Stimulated activated CD4-positive, alpha-beta T cell treated with anti-CD3 and anti-CD28 coated beads, Interleukin-1b, Interleukin-23, amount 100 ng/mL, for 4 hours (primary cell): ENCODE measurements at places on chromosomes 1 and 21.
A peak's percentile ranks its signal among the peaks of the same experiment; 100 is the strongest.

GRCh38 chr1:78540048-78540447 lies 49.3 kb downstream of the PTGFR start:
- DNase-seq: no peak

DNA sequence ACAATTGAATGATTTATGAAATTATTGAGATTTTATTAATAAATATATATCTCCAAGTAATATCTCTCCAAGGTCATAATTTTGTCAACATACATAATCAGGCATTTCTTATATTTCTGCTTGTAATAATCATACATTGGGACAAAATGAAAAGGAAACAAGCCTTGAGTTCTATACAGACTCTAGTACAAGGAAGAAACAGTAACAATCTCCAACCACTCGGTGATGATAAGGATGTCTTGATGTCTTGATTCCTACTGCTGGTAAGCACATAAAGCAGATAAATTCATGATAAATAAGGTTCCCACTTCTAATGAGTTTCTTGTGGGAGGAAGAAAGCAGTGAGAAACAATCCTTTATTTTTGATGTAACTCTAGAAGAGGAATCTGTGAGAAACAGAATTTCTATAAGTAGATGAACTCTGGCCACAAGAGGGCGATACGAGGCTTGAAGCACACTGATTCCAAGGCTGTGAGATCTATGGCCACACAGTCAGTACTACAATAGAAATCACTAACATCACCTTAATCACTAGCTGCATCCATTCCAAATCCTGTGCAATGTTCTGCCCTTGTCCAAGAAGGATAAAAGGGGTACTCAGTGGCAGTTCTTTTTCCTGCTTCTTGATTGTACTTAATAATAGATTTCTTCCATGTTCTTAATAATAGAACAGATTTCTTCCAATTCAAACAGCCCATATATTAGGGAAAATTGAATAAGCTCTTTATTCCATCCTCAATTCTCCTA lies 41.4 kb upstream of the LRRC8B start:
- DNase-seq: peak; percentile 76

DNA sequence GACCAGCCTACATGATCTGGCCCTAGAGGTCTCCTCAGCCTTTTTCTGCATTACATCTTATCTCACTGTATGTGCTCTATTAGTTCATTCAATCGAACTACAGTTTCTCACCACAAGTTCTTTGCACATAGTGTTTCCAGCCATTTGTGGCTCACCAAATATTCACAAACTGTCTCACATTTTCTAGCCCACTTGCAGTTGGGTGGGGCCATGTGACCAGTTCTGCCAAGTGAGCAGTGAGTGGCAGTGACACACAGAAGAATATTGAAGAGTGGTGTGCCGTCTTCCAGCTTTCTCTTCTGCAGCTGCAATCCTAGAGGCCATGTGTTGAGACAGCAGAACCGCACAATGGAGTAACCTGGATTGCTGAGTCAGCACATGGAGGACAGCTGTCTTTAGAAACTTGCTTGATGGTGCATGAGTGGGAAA lies 103.2 kb upstream of the ZNF644 start:
- DNase-seq: no peak

- no peak for DNase-seq
Observed at GRCh38 chr1:230706020-230706699, 7.8 kb downstream of the AGT start.

DNA sequence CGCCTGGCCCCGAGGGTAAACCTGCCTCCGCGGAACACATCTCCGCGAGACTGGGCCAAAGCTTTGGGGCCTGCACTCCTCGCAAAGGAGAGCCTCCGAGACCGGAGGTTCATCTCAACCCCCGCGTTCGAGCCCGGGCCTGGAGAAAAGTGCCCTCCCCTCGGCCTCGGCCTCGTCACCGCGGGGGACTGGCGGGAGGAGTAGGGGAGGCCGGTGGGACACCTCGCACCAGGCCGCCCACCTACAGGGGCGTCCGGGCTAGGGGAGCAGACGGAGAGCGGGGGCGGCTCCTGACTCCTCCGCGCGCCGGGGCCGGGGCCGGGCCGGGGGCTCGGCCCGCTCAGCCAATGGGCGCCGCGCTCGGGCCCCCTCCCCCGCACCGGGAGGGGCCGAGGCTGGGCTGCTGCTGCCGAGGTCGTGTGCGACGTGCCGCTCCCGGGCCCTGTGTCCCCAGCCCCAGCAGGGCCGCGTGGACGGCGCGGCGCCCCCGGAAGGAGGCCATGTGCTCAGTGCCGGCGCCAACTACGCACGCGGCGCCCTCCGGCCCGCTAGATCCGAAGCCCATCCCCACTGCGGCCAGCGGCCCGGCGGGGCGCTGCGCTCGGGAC lies 684 bp downstream of the SLC2A1 start:
- peak; percentile 66 for DNase-seq

DNA sequence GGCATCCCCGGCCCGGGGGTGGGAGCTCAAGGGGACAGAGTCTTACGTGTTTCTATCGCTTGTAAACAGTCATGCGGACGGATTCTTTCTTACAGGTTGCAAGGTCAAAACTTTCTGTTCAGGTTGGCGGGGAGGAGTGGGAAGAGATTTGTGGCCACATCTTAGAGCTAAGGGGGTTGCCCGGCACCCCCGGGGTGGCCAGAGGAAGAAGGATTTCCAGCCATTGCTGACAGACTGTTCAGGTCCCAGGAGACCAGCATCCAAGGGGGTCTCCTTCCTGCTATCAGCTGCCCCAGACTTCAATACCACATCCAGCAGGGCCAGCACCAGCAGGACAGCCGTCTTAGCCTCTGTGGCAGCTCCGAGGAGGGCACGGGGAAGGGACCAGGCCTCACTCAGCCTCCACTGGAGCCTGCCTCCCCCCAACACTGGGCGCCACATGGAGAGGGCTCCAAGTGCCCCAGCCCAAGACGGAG lies 52.0 kb downstream of the KIF21B start:
- no peak for DNase-seq

GRCh38 chr1:41764656-41765055 lies 154.1 kb downstream of the HIVEP3 start:
- DNase-seq: no peak

DNA sequence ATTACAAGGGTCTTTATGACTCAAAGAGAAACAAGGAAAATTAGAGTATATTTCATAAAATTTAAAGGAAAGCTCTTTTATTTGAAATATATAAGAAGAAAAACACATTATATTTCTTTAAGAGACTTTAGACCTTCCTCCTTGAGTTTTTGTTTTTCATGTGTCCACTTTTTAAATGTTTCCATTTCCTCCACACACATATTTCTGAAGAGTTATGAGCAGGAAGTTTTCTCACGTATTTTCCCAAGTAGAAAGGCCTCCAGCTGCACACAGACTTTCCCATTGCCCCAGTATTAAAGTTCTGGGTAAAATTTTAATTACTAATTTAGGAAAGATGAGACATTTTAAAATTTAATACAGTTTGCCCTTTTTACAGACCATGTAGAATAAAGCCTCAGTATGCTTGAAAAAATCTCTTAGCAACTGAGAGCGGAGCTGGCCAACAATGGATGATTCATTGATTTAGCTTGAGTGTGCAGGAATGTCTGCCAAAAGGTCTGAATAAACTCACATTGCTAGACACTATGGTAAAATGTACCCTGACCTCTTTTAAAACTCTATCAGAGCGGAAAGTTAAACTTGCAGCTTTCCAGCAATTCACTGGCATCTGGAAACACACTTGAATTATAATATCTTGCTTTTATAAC lies 57.9 kb downstream of the DDAH1 start:
- DNase-seq: no peak

DNA sequence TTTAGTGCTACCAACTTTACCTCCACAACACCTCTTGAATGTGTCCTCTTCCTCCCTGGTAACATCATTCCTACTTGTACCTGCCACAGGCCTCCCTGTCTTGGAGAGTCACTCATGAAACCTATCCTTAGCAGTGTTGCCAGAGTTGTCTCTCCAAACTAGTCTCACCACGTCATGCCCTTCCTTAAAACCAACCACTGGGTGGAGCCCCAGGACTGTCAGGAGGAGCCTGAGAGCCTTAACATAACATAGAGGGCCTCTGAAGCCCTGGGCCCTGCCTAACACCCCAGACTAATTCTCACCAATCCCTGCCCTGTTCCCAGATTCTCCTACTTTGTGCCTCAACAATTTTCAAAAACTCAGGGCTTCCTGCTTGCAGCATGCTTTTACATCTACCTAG lies 65.3 kb downstream of the ZNF697 start:
- no peak for DNase-seq

GRCh38 chr1:53459321-53460175 lies at the start of gene DMRTB1:
TSS of gene DMRTB1 (plus strand) at chr1:53459399. CDS start at chr1:53459454, 55 bp downstream.
- no peak for DNase-seq

GRCh38 chr1:200299571-200299970 lies 110.3 kb downstream of the ZNF281 start:
- no peak for DNase-seq

DNA sequence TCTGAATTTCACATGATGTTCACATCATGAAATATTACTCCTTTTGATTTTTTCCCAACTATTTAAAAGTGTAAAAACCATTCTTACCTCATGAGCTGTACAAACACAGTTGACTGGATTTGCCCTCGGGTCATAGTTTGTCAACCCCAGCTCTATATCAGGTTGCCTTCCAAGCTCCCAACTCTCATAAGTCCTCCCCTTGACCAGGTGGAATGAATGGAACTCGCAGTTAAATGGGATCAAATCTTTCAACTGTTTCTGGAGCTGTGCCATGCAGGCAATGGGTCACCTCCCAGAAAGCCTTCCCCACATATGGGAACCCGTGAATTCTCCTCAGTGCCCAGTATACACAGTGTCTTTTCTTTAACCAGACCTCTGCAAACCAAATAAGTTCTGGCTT lies 169.8 kb upstream of the FOXD3 start:
- no peak for DNase-seq

DNA sequence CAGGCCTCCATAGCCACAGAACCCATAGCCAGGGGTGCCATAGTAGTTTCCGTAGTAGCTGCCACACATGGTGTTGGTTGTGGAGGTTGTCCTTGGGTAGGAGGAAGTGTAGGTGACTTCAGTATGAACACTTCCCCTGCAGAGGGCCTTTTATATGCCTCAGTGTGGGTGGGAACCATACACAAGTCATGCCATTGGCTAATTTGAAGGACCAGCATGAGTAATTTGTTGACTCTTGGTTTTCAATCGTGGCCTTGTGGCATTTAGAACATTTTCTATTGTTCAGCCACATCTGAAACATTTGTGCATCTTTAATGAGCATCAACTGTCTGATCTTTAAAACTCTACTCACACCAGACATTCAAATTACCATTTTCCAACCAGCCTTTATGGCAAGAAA lies at the start of gene KRTAP6-1:
Gene KRTAP6-1, minus strand, starts transcription at position 95 of the 400 bp plus-strand sequence. Its CDS starts 26 bp downstream, at position 69.
- no peak for DNase-seq

- no peak for DNase-seq
Observed at GRCh38 chr1:5680600-5680999, 311.6 kb downstream of the NPHP4 start.

DNA sequence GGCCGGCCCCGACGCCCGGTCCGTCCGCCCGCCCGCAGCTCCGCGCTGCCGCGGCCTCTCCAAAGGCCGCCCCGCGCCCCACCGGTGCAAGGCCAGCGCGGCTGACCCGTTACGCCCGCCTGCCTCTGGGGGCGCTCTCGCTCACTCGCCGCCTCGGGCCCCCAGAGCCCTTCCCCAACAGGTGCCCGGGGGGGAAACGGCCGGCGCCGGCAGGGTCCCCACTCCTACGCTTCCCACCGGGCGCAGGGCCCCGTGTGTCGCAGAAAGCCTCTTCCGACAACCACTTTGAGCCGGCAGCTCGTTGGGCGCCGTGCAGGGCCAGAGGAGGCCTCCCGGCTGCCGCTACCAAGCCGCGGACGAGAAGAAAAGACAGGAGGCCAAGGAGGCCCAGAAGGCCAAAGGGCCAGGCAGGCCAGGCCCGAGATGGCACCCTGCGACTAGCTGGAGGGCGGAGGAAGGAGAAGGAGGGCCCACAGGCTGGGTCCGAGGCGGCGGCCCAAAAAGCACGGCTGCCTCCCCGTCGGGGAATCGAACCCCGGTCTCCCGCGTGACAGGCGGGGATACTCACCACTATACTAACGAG lies 64.9 kb upstream of the FCGR2A start:
- DNase-seq: peak; percentile 32

- no peak for DNase-seq
Observed at GRCh38 chr1:17676387-17677060, 78.6 kb upstream of the ACTL8 start.

DNA sequence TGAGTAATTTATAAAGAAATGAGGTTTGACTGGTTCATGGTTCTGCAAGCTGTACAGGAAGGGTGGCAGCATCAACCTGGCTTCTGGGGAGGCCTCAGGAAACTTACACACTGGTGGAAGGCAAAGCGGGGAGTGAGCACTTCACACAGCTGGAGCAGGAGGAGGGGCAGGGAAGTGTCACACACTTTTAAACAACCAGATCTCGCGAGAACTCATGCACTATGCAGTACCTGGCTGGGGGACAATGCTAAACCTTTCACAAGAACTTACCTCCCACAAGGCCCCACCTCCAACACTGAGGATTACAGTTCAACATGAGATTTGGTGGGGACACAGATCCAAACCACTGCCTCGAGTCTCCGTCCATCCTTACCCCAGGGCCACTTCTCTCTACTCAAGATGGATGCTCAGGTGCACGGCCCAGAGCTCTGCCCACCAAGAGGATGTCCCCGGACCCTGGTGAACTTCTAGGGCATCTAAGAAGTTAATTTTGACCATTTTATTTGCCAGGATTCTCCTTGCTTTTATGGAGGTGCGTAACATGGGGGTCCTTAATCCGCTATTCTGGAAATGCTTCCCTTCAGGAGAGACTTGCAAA lies 22.7 kb upstream of the ACTRT2 start:
- DNase-seq: no peak

- no peak for DNase-seq
Observed at GRCh38 chr1:234000557-234001041, 96.1 kb downstream of the SLC35F3 start.

DNA sequence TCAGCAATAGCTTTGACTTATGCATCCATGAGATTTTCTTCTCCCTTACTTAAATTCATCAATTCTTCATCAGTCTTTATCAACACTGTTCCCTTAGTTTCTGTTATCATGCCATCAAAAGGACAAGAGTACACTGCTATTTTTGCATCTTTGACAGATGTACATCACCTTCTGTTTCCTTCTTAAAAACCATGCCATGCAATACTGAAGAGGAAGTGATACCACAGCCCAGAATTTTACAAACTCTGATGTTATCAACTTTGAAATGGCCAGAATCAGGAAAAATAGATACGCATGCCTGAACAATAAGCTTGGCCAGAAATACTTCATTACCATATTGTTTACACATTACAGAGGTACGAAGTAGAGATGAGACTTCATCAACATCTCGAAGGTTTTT lies 21.1 kb downstream of the FMO5 start:
- no peak for DNase-seq
